ENCODE measurements at places on chromosomes 16 and 17. TPM values are rescaled to one million over a fixed set of nuclear protein-coding genes. Genes with fewer than 3 reads are reported as not detected.

The CEP295NL gene
- 0.86 TPM for total RNA-seq

The CD300LF gene
- 0.36 TPM for total RNA-seq

- peaks cover 2% of the 10 kb centered on the region for H3K27me3 ChIP-seq
- no peak overlapping the region for H3K4me3 ChIP-seq
- H3K27ac ChIP-seq = peak overlapping the region; percentile 87
- H3K36me3 ChIP-seq = no peaks in the 10 kb centered on the region
- peaks cover 55% of the 10 kb centered on the region for H3K4me1 ChIP-seq
Observed at GRCh38 chr17:4733073-4733531, 1.9 kb downstream of the MED11 start.

- DNase-seq = no peak
- H3K36me3 ChIP-seq = no peaks in the 10 kb centered on the region
- no peak overlapping the region for H3K4me3 ChIP-seq
- H3K27ac ChIP-seq = no peak overlapping the region
Observed at GRCh38 chr16:25868106-25868505, 176.3 kb downstream of the HS3ST4 start.

GRCh38 chr17:66123163-66123562 is 68.8 kb downstream of the CEP112 start:
- peaks cover 4% of the 10 kb centered on the region for H3K27me3 ChIP-seq
- peaks cover 17% of the 10 kb centered on the region for H3K36me3 ChIP-seq
- H3K27ac ChIP-seq = no peak overlapping the region
- no peak for DNase-seq
- no peaks in the 10 kb centered on the region for H3K4me1 ChIP-seq

DNA sequence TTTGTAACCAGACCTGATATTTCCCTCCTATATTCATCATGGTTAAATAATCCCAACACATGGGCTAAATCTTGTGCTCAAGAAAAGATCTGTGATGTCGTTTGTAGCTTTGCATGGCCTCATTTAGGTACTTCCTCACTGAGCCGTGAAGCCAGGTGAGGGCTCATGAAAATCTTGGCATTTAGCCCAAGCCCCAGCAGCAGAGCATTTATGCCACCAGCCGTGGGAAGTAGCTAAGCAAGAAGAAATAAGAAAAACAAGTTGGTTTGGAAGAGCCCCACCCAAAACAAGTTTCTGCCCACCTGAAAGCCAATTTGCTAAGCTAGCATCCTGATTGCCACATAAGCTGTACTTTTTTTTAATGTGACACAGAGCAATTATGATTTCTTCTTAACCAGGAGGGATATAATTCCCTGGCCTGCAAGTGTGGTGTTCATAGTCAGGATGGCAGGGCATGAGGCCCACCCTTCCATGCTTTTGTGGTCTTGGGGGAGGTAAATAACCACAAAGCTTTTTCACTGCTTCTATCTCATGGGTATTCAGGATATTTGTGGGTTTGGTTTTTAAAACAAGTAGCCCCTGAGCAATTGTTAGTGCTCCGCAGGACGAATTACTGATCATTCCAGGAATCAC is 10.5 kb downstream of the TMIGD1 start:
- H3K27ac ChIP-seq = peak overlapping the region; percentile 87
- peak; percentile 63 for DNase-seq
- peak overlapping the region; percentile 67 for H3K4me3 ChIP-seq
- H3K27me3 ChIP-seq = no peaks in the 10 kb centered on the region
- H3K36me3 ChIP-seq = no peaks in the 10 kb centered on the region

DNA sequence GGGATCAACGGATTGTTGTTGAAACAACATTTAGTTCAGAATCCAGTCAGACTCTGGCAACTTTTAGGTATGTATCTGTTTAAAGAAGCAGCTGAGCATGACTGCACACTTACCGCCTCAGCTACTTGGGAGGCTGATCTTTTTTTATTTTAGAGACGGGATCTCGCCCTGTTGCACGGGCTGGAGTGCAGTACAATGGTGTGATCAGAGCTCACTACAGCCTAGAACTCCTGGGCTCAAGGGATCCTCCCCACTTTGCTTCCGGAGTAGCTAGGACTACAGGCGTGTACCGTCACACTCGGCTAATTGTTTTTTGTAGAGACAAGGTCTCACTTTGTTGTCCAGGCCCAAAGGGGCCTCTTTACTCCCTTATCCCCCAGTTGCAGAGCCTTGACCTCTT is 2.3 kb downstream of the SPG7 start:
- no peaks in the 10 kb centered on the region for H3K27me3 ChIP-seq
- no peak for DNase-seq
- peaks cover 47% of the 10 kb centered on the region for H3K36me3 ChIP-seq
- no peak overlapping the region for H3K4me3 ChIP-seq

GRCh38 chr16:84593825-84594724 is 23.8 kb downstream of the COTL1 start:
- no peaks in the 10 kb centered on the region for H3K27me3 ChIP-seq
- peak; percentile 85 for DNase-seq
- peaks cover 68% of the 10 kb centered on the region for H3K4me1 ChIP-seq

GRCh38 chr17:40854175-40854814 is 12.7 kb downstream of the KRT12 start:
- peaks cover 37% of the 10 kb centered on the region for H3K27me3 ChIP-seq
- H3K27ac ChIP-seq = no peak overlapping the region
- H3K4me1 ChIP-seq = peaks cover 2% of the 10 kb centered on the region
- H3K36me3 ChIP-seq = no peaks in the 10 kb centered on the region
- no peak overlapping the region for H3K4me3 ChIP-seq

The SOCS7 gene
- total RNA-seq = 19.8 TPM

The C16orf92 gene
- not detected for total RNA-seq

DNA sequence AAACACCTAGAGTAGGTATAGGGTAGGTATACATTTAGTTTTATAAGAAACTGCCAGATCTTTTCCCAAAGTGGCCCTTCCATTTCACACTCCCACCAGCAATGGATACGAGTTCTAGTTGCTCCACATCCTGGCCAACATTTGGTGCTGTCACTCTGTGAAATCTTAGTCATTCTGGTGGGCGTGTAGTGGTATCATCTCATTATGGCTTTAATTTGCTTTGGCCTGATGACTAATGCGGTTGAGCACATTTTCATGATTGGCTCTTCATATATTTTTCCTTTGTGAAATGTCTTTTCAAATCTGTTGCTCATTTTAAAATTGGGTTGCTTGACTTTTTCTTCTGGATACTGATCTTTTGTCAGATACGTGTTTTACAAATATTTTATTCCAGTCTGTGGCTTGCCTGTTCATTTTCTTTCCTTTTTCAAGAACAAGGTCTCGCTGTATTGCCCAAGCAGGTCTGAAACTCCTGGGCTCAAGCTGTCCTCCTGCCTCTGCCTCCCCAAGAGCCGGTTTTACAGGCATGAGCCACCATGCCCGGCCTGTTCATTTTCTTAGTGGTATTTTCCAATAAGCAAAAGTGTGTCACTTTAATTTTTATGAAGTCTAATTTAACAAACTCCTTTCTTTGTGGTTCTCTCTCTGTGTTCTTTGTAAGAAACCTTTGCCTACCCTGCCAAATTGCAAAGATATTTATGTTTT is 192.4 kb downstream of the SEC14L1 start:
- peaks cover 23% of the 10 kb centered on the region for H3K4me1 ChIP-seq
- peak overlapping the region; percentile 83 for H3K4me3 ChIP-seq
- no peak for DNase-seq
- H3K27ac ChIP-seq = peak overlapping the region; percentile 93

- H3K4me3 ChIP-seq = no peak overlapping the region
- H3K27me3 ChIP-seq = no peaks in the 10 kb centered on the region
- H3K4me1 ChIP-seq = no peaks in the 10 kb centered on the region
- DNase-seq = no peak
Observed at GRCh38 chr16:70548936-70549335, 25.3 kb downstream of the SF3B3 start.

- no peaks in the 10 kb centered on the region for H3K27me3 ChIP-seq
- no peak overlapping the region for H3K27ac ChIP-seq
- no peaks in the 10 kb centered on the region for H3K36me3 ChIP-seq
- no peak overlapping the region for H3K4me3 ChIP-seq
Observed at GRCh38 chr17:1511756-1512321, 4.6 kb downstream of the INPP5K start.

GRCh38 chr17:39794249-39794970 is 56.7 kb downstream of the GRB7 start:
- peak; percentile 33 for DNase-seq
- H3K4me3 ChIP-seq = peak overlapping the region; percentile 73
- peak overlapping the region; percentile 96 for H3K27ac ChIP-seq
- no peaks in the 10 kb centered on the region for H3K27me3 ChIP-seq

The EPX gene
- not detected for total RNA-seq

Measured in naive thymus-derived CD8-positive, alpha-beta T cell (primary cell).